ENCODE measurements at places on chromosomes 4 and X.

DNA sequence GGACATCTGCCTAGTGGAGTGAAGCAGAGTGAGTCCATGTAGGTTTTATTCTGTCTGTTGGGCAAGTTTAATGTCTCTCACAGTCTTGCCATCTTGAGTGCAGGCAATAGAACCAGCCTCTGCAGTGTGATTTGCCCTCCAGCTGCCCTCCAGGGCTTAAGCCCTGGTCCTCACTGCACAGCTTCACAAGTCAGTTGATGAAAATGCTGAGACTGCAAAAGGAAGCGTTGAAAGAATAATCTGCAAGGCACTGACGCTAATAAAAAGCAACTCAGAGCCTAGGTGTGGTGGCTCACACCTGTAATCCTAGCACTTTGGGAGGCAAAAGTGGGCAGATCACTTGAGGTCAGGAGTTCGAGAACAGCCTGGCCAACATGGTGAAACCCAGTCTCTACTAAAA, 54.1 kb upstream of the PHOX2B start:
- no peak for DNase-seq

DNA sequence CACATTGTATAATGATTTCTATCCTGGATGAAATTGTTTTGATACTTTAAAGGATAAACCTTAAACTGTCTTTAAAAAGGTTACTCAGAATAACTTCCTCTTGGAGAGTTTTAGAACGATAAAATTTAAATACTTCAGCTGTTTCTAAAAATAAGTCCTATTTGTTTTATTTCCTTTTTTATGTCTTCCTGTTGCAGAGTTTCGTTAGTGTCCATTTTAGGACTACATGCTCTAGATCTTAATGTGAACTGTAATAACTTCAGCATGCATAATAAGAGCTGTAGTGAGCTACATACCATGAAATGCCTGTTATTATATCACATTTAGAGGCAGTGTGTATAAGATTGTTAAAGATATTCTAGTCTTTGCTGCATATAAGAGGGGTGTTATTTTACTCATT, 14.6 kb downstream of the ATP10D start:
- DNase-seq, result no peak

DNA sequence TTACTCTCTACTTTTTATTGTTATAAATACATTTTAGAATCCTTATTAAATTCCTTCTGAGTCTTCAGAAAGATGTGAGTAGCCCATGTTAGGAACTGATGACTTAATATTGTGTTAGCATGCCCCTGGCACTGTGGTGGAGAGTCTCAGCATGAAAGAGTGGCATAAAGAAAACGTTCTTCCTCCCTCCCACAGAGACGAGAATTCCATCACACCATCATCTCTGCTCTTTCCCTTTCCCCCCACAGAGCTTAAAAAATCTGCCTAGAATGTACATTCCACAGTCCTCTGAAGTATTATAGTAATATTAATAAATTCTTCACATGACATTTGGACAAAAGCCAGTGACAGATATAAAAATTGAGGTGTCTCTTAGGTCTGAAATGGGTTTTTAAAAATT, 117.8 kb upstream of the DKK2 start:
- DNase-seq, result no peak

DNA sequence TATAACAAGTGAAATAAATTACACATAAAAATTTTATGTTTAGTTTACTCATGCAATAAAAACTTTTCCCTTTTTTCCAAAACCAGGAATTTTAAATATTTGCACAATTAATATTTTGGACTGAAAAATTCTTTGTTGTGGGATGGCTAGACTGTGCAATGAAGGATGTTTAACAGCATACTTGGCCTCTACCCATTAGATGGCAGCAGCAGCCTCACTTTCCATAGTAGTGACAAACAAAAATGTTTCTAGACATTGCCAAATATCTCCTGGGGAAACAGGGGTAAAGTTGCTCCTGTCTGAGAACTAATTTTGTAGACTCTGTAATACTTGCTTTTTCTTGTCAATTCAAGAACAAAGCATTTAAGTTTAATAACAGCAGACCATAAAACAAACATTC, 49.8 kb downstream of the SCLT1 start:
- DNase-seq, result no peak

- no peak for DNase-seq
Measured at GRCh38 chr4:26268246-26268645, 52.6 kb upstream of the RBPJ start.

GRCh38 chr4:24842356-24842755, 47.0 kb downstream of the SOD3 start:
- DNase-seq, result no peak

DNA sequence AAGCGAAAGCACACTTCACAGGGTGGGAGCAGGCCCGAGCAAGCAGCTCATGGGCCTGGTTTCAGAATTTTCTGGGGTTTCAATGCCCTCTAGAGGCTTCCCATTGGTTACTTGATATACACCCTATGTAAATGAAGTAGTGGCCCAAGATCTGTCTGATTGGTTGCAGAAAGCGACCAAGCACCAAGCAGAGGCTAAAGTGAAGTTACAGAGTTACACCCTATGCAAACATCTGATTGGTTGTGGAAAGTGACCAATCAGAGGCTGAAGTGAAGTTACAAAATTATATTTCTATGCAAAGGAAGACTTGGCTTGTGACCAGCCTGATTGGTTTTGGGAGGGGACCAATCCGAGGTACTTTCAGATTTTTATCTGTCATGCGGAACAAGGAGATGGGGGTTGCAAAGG, 8.2 kb downstream of the FHIP1A start:
- DNase-seq, result no peak

- no peak for DNase-seq
Measured at GRCh38 chr4:21885770-21886169, 62.8 kb downstream of the KCNIP4 start.
